ENCODE measurements at places on chromosomes 4 and X. TPM values are rescaled to one million over a fixed set of nuclear protein-coding genes. Genes with fewer than 3 reads are reported as not detected.

The BMX gene
- total RNA-seq, result not detected

The CETN2 gene
- 9.4 TPM for total RNA-seq

DNA sequence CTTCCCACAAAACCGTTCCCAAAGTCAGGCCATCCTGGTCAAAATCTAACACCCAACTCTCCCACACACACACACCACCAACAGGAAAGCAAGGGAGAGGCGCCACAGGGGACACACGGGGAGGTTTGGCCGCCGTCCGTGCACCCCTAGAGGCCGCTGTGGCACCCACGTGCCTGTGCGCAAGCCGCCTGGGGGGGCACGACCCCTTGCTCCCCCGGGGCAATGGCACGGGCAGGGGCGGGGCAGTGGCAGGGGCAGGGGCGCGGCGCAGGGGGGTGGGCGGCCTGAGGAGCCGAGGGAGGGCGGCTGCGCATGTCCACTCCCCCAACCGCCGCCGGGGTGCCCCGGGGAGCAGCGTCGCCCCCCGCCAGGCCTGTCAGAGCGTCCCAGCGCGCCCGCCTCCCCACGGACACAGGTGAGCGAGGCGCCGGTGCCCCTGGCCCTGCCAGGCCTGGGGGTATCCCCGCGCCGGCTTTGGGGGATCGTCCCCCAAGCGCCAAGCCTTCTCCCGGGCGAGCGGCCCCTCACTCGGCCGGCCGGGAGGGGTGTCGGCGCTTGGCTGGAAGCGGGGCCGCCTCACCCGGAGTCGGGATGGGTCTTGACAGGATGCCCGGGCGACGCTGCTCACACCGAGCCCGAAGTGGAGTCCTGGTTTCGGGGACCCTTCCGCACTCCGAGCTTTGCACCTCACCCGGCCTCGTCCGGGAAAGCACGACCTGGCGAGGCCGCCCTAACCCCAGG, at the start of gene ERAS:
TSS of gene ERAS (plus strand) at position 379 of the 741 bp plus-strand sequence. CDS start 2,611 bp downstream, outside the sequence.
- DNase-seq, result no peak

GRCh38 chr4:188270273-188271069, 131.2 kb downstream of the TRIML1 start:
- no peak for DNase-seq

- DNase-seq, result no peak
These were observed 193.9 kb downstream of the ANK2 start for GRCh38 chr4:113243312-113243711.

GRCh38 chr4:68865760-68866159, 50.0 kb downstream of the UGT2B10 start:
- DNase-seq, result no peak

DNA sequence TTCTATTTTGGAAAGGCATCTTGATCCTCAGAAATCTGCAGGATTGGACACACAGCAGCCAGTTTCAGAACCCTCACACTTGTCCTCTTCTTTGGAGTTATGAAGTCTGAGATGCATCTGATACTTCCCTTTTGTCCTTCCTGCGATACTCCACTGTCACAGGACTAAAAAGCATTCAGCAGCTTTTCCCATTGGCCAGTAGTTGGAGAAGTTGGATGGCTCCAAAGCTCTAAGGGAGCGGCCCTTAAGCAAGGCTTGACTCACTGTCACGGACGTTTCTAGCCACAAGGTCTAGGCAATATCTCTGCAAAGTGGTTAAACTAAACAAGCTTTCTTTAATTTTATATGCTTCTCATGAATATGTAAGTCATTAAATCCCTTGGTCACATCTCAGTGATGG, 417.0 kb downstream of the AFF2 start:
- no peak for DNase-seq
